Caki2 (cell line): ENCODE measurements at places on chromosomes 1 and 21.
A peak's percentile ranks its signal among the peaks of the same experiment; 100 is the strongest.

DNA sequence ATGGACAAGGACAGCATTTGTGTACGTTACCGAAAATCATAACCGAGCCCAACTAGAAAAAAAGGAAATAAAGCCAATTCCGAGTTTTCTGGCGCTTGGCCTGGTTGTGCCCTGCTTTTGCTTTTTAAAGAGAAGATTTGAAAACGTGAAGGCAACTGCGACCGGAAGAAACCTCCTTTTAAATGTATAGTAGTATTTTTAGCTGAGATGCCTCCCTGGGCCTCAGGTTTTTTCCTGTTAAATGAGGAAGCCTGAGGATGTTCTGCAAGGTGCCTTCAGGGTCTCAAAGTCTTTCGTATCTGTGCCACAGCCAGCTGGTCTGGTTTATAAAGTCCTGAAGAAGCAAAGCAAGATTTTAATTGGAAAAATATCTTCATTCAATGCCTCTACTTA lies 371 bp upstream of the ODF2L start:
- DNase-seq, result no peak

GRCh38 chr1:46179138-46180081 lies 3.1 kb upstream of the P3R3URF start:
- peak; percentile 82 for DNase-seq

- DNase-seq, result no peak
Observed at GRCh38 chr1:160880216-160880615, 4.8 kb downstream of the ITLN1 start.

- DNase-seq, result no peak
Observed at GRCh38 chr1:204464701-204465100, 29.9 kb downstream of the PIK3C2B start.

- no peak for DNase-seq
Observed at GRCh38 chr1:24300971-24301784, 18.0 kb upstream of the GRHL3 start.

- DNase-seq, result no peak
Observed at GRCh38 chr1:245290836-245291235, 136.1 kb downstream of the KIF26B start.

- DNase-seq, result no peak
Observed at GRCh38 chr1:241422470-241422869, 65.5 kb upstream of the RGS7 start.

- no peak for DNase-seq
Observed at GRCh38 chr1:65541865-65542264, 121.4 kb downstream of the LEPR start.

GRCh38 chr1:236766506-236766905 lies 28.6 kb upstream of the MTR start:
- no peak for DNase-seq

- DNase-seq, result no peak
Observed at GRCh38 chr1:181742426-181742825, 259.1 kb downstream of the CACNA1E start.

DNA sequence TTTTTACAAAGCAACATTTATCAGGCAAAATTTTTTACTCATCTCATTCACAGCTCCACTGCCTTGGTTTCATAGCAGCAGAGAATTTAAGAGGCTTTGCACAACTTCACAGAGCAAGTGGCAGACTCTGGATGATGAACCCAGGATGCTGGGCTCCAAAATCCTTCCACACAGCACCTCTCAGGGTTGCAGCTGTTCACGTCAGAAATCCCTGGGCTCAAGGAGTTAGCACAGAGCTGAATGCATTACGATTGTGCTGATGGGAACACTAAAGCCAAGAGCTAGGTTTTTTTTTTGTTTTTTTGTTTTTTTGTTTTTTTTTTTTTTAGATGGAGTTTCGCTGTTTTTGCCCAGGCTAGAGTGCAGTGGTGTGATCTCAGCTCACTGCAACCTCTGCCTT lies 2.4 kb upstream of the HTR6 start:
- no peak for DNase-seq

GRCh38 chr1:244207042-244207934 lies 156.2 kb downstream of the ZBTB18 start:
- DNase-seq, result no peak

DNA sequence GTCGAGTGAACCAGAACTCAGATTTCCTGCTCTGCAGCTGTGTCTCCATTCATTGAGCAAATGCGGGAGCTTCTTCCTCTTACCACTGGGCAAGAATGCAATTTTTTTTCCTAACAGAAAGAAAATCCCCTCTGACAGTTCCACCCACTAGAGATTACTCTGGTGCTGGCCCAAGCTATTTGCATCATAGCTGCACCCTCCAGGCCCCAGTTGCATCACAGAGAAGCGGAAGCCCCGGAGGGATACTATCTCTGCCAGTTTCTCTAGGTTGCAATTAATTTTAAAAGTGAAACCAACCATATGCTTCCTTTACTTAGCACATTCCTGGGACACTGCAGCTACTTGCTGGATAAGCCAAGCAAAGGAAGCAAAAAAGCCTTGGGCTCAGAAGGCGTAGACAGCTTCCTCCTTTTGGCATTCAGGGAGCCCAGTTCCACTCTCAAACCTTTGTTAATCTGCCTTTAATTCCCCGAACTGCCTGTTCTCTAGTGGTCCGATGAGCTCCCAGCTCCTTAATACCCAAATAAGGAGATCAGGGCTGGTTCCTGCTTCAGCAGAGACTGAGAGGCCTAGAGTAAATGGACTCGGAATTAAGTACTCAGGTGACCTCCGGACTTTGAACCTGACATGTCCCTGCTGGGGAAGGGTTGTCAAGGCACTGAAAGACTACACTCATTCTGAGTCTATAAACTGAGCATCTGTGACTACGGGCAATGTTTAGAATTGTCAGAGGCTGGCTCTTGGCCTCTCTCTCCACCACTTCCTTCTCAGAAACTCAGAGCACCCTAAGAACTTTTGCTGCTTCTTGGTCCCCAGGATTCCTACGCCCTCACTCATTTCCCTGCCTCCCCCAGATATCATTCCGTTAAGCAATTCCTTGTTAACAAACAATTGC lies 72.5 kb upstream of the TNFSF18 start:
- DNase-seq, result peak; percentile 26

DNA sequence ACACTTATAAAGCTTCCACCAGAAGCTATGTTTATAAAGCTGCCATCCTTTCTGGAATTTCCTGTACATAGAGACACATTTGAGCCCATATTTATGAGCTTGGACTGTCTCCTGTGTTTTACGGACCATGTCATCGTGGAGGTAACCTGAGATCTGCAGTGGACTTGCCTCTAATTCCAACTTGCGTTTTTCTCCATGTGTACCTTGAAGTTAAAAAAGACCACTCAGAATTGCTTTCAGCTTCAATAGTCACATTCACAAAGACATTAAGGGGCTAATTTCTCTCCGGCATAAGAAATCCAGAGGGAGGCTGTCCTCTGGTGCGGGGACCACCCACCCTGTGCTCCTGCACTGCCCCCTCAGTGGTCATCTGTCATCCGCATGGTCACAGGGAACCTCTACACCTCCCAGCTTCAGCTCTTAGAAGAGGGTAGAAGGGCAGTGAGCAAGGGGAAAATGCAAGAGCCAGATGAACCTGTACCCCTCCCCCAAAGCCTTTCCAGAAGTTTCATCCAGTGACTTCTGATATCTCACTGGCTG lies 521.4 kb upstream of the CAMK1G start:
- DNase-seq, result no peak

DNA sequence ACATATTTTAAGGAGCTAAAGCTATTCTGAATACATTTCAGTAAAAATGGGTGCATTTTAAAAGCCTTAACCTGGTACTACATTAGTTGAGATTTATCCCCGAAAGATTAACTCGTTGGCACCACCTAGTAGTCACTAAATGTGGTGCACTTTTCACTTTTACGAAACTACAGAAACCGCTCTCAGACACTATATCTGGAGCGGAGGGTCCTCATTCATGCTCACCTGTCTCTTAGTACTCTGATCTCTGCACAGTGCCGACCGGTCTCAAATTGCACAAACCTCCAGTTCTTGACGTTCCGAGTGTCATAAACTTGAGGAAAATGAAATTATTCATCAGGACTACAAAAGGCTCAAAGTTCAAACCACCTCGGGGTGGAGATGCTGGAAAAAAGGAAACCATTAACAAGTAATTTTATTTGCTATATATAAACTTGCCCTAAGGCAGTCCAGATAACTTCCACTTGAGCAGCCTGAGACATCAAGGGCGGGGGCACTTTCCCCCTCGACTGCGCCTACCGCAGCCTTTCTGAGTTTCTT lies 722 bp downstream of the LZIC start:
- DNase-seq, result no peak
